Activated naive CD8-positive, alpha-beta T cell treated with anti-CD3 and anti-CD28 coated beads, Interleukin-2, amount 10 ng/mL, durations not matched to agents 7 days and 5 days (primary cell): ENCODE measurements at places on chromosomes 6 and 20. TPM values are rescaled to one million over a fixed set of nuclear protein-coding genes. Genes with fewer than 3 reads are reported as not detected.

- no peak for DNase-seq
These were observed 33.1 kb downstream of the SRC start for GRCh38 chr20:37378785-37379598.

DNA sequence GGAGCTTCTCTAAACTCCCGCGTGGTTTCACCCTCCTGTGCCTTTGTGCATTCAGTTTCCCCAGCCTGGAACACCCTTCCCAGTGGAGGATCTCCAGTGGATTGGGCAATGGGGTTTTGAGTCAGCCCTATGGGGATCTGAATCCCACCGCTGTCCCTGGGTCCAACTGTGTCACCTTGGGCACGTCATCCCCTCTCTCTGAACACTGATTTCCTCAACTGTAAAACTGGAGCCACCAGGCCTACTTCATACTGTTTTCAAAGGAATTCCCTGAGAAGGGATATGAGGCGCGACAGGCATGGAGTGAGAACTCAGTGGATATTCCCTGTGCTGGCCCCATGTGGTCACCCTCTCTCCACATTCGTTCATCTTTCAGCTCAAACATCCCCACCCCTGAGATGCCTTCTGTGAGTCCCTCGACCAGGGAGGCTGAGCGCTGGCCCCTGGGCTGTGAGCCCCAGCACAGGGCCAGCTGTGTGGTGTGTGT lies 25.7 kb downstream of the MAFB start:
- no peak for DNase-seq

- no peak for DNase-seq
These were observed 98.8 kb downstream of the GRM1 start for GRCh38 chr6:146127447-146128215.

DNA sequence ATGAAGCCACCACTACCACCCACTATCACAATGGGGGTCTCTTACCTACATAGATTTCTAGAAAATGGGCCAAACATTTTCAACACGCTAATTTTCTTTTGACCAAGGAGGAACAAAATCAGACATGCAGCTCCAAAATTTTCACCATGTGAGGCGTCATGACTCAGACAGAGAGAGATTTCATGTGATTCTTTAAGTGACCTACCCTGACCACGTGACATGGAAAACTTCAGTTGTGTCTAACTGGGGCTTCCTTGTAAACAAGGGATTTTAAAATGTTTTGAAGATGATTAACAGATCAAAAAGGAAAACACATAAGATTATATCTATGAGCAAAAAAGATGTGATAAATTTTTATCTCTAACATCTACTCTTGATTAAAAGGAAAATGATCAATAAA lies 199.2 kb downstream of the TBXT start:
- DNase-seq = no peak

LRFN2 gene
- not detected for total RNA-seq

GCNT2 gene
- 8.9 TPM for total RNA-seq
